Mammary epithelial cell (primary cell): ENCODE measurements at places on chromosomes 5 and 9.

DNA sequence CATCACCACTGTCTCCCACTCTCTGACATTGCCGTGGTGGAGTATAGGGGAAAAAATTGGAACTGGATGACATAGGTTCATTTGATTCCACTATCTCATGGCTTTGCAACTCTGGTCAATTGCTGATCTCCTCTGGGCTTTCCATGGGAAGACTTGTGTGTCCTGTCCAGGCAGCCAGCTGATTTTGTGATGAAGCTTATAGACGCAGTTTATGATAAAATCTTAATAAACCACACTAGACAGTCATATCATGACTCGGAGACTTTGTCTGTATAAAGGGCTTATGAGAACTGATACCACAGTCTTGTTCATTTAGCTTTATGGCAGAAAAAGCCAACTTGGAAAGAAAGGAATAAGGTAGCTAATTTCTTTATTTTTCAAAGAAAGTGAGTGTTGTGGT is 296.5 kb downstream of the MAST4 start:
- peak; percentile 88 for DNase-seq

GRCh38 chr5:122719991-122720746 is 54.7 kb upstream of the SNX2 start:
- DNase-seq, result no peak

DNA sequence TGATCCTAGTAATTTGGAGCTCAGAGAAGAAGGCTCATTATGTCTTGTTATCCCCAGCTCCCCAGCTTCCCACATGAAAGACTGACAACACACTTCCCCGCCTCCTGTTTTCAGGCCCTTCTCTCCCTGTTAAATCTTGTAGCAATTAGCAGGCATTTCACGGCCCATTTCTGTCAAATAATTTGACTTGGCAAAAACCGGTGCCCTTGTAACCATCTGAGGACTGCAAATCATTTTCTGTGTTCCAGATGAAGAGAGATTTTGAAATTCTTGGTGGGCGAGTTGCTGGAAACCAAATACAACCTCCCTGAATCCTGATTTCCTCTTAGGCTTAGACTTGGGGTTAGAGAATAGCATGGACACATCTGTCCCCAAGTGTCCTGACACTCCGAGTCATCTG is 109.7 kb downstream of the MSX2 start:
- DNase-seq, result no peak

GRCh38 chr5:6220346-6221088 is 157.8 kb downstream of the MED10 start:
- DNase-seq, result no peak

GRCh38 chr9:126838895-126839294 is 21.5 kb upstream of the ZBTB34 start:
- DNase-seq, result no peak

- no peak for DNase-seq
These were observed 182.3 kb downstream of the SPATA31D1 start for GRCh38 chr9:82170866-82171265.

GRCh38 chr5:174430940-174431339 is 293.4 kb upstream of the MSX2 start:
- no peak for DNase-seq

DNA sequence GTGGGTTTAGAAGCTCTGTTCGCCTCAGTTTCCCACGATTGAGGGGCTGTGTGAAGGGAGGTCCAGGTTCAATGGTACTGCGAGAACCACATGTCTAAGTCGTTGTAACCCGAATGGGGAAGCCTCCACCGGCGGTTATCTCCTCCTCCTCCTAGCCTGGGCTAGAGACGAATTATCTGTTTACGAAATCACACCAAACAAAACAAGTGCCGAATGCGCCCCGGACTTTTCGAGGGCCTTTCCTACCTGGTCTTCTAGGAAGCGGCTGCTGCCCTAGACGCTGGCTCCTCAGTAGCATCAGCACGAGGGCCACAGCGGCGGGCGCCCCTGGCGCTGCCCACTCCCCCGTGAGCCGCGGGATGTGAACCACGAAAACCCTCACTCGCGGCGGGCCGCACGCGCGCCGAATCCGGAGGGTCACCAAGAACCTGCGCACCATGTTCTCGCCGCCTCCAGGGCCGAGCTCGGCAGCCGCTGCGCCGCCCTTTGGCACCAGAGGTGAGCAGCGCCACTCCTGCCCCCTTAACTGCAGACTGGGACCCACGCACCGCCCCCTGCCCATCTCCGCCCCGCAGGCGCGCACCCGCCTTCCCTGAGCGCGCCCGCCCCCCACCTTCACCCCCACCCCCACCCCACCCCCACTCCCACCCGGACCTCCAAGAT is at the start of gene CDKN2A:
TSS of gene CDKN2A (minus strand) at position 500 of the 663 bp plus-strand sequence.
- peak; percentile 65 for DNase-seq

DNA sequence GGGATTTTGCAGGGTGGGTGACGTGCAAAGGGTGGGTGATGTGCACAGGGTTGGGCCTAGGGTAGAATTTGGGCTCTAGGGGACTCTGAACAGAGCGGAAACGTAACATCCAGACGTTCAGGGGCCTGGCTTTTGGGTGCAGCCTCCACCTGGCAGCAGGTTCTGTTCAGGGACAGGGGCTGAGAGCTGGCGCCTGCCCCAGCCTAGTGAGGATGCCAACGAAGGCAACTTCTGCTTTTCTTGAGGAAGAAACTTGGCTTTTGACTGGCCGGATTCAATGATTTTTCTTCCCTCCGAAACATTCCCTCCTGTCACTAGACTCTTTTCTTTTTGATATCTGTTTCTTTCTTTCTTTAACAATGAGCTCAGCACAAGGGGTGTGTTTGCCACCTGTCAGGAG is 38.6 kb upstream of the SLC6A19 start:
- DNase-seq, result no peak

DNA sequence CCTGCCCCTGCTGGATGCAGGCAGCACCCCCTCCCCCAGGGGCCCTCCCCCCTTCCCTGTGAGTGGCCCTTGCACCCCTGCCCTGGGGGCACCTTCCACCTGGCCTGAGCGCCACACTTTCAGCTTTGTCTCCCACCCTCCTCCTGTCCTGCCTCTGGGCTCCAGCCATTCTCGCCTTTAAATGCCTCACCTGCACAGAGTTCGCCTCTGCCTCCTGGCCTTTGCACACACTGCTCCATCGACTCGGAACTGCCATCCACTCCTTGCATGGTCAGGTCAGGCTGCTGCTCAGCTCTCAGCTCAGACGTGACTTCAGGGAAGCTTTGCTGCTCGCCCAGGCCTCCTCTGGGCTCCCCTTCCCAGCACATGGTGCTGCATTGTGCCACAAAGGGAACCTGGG is 10.2 kb downstream of the FAM163B start:
- no peak for DNase-seq

- DNase-seq, result no peak
These were observed 24.9 kb upstream of the UNC5A start for GRCh38 chr5:176785184-176786145.

GRCh38 chr5:125257997-125258396 is 511.6 kb upstream of the ZNF608 start:
- DNase-seq, result no peak

DNA sequence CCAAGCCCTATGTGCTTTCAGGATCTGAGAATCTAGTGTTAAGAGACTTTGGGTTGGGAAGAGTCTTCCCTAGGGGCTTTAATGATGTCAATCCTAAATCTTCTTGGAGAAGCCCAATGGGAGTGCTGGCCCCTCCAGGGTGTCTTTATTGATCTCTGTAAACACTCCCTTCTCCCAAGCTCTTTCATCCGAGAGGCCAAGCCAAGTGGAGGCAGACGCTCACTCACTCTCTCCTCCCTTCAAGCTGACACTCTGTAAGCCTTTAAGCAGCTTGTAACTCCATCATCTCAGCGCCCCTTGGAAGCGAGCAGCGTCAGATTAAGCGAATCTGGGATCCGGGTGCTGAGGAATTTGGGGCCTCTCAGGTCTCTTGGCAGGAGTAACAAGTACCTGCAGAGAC is 37.7 kb downstream of the SPARC start:
- DNase-seq, result no peak
